ENCODE measurements at places on chromosomes 6 and 20. TPM values are rescaled to one million over a fixed set of nuclear protein-coding genes. Genes with fewer than 3 reads are reported as not detected.

Gene PREX1
- 2.2 TPM for polyA plus RNA-seq

Gene GPX5
- polyA plus RNA-seq: not detected

Gene SLC52A3
- 0.06 TPM for polyA plus RNA-seq

Gene PYGB
- 3.6 TPM for polyA plus RNA-seq

Gene PLN
- polyA plus RNA-seq: 0.22 TPM

Gene RHAG
- 0.07 TPM for polyA plus RNA-seq

DNA sequence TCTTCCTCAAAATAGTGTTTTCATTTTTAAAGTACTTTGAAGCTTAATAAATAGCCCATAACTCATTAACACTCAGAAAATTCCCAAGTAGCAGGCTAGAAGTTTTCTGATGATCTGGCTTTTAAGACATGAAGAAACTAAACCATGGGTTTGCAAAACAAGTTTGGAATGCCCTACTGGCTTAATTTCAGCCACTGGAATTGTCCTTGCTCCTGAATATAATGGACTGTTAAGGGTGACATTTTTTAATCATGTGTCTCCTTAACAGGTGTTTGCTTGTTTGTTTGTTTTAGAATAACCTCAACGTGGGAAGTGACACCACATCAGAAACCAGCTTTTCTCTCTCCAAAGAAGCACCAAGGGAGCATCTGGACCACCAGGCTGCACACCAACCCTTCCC is 49.1 kb downstream of the ISM1 start:
- no peak for DNase-seq

GRCh38 chr20:41055679-41056078 is 27.1 kb downstream of the TOP1 start:
- no peak for DNase-seq

DNA sequence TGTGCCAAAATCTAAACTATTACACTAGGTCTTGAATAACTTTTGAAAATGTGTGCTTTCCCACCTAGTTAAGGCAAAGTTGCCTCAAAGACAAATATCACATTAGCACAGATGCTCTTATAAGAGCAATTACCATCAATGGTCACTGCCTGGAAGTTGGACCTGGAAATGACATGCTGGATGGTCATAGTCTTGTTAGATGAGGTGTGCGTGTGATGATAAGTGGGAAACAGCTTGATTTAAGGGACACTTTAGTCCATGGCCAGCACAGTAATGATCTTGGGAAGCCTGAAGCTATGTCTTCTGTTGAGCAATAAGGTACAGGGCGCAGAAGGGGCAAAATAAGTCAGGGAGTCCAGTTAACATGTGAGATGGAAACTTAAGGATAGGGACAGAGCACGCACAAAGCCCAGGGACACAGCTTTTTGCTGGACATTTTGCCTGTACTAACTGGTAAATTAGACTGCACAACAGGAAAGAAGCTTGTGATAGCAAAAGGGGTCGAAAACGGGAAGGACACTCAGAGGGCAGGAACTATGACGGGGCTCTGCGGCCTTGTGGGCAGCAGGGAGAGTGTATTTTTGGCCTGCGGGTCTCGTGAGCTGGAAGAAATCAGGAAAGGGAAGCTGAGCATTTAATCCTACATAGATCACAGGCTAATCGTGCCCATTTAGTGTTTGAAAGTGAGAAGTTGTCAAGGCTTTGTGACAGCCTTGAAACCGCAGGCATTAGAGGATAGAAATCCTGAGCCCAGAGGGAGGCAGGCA is 66.7 kb upstream of the BMP2 start:
- no peak for DNase-seq

- peak; percentile 35 for DNase-seq
These were observed 34.1 kb upstream of the RPL7L1 start for GRCh38 chr6:42845327-42845694.

DNA sequence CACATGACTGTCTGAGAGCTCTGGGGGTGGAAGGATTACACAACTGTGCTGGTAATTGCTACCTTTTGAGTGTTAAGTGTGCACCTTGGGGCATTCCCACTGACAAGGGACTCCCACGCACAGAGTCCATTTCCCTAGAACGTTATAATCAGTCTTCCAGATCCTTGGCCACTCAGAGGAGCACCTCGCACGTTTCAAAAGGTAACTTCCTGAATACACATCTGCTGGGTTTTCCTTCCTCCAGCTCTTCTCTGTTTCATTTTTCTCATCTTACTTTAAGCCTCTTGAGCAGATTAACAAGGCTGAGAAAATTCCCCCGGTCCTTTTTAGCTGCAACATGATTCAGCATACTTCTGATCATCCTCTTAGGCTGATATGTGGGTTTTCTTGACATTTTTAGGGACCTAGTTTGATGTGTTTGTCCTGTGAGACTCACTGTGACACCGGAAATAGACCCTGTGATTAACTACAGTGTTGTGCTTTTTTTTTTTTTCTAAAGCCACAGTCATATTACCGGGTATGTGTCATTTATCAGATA is 98.4 kb upstream of the DUSP22 start:
- no peak for DNase-seq

DNA sequence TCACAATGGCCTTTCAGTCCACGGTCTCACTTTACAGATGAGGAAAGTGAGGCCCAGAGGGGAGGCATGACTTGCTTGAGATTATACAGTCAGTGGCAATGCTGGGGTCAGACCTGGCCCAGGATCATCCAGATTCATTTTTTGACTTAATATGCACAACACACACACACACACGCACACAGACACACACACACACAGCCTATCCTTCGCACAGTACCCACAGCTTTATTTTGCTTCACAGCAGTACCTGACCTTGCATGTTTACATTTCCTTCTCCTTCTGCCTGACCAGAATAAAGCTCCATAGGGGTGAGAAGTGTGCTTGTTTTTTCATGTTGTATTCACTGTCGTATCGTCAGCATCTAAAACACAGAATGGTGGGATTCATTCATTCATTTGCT is 79.8 kb downstream of the VEGFA start:
- DNase-seq: no peak

DNA sequence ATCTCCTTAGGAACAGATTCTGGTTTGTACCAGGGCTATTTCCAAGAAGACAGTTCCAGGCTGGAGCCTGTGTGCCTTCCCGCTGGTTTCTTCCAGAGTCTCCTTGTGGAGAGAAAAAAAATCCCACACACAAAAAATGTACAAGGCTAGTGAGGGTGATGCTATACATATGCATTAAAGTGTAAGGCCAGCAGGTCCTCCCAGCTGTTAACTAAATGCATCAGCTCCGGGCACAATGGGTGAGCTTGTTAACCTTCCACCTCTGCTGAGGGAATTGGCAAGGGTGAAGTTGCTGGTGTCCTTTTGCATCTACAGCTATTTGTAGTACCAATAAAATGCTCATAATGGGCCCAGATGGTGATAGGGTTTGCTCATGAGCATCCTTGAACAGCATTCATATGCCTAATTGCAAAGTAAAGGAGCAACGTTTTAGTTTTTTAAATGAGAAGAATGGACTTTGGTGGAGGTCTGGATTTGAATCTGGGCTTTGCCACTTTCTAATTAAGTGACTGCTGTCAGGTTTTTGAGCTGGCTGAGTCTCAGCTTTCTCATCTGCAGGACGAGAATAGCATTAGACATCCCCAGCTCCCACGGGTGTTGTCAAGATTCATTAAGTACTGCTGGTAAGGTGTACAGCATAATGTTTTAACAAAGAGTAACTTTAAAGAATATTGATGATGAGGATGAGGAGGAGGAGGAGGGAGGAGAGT is 361.8 kb downstream of the QKI start:
- DNase-seq: no peak

DNA sequence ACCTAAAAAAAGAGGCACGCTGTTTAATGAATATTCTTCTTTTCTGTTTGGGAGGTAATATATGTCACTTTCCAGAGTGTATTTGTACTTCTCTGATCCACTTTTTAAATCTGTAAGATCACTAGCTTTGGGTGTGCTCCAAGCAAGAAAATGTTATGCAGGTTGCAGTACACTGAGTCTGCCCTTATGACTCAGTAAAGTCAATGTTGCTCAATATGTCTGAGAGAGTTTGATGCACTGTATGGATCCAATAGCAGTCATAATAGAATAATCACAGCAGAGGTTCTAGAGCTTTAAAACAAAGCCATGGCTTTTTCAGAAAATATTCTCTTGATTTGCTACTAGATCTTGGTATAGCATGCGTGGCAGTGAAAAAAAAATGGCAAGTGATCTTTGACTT is 525.3 kb upstream of the HTR1E start:
- DNase-seq: no peak

DNA sequence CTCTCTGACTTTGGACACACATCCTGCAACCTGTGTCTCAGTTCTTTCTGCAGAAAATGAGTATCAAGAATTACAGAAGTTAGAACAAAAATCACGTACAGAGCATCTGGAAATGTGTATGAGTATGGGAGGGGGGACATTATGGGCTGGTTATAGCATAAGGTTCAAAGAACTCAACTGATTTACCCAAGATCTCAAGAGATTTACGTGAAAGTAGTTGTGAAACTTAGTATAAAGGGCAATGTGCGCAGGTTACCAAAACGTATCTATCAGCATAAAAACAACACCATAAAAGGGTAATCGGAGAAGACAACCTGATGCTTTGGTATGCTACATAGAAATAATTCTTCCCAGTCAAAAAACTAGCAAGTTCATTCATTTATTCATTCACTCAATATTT is 15.6 kb upstream of the DST start:
- no peak for DNase-seq

DNA sequence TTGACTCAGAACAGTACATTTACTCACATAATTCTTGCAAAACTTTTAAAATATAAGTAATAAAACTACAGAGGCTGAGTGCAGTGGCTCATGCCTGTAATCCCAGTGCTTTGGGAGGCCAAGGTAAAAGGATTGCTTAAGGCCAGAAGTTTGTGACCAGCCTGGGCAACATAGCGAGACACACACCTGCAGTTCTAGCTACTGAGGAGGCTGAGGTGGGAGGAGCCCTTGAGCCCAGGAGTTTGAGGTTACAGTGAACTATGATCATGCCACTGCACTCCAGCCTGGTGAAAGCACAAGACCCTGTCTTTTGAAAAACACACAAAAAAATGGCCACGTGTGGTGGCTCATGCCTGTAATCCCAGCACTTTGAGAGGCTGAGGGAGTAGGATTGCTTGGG is 21.8 kb upstream of the MYO6 start:
- DNase-seq: no peak

DNA sequence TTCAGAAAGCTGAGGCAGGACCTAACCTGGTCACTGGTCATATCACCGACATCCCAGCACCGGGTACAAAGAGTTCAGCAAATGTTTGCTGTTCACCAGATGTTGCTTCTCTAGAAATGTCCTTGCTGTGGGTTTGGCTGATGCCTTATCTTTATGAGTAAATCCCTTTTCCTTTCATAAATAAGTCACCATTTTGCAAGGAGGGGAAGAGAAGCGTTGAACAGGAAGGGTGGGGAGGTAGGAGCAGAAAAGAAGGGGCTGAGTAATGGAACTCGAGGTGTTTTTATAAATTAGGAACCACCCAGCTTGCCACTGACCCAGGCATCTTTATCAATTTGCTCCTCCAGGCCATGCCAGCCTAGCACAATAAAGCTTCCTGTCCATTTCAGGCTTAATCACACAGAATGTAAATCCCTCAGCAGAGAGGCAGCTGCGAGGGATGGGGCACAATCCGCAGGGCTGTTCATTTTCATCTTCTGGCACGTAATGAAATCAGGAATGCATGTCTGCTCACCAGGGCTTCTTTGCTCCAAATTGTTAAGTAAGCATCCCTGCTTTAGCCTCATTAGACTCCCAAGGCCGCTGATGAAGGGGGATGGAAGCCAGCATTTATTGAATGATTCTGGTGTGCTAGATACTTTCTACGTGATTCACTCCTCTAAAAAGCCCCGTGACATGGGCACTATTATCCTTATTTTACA is 371.9 kb upstream of the CHD6 start:
- DNase-seq: no peak

DNA sequence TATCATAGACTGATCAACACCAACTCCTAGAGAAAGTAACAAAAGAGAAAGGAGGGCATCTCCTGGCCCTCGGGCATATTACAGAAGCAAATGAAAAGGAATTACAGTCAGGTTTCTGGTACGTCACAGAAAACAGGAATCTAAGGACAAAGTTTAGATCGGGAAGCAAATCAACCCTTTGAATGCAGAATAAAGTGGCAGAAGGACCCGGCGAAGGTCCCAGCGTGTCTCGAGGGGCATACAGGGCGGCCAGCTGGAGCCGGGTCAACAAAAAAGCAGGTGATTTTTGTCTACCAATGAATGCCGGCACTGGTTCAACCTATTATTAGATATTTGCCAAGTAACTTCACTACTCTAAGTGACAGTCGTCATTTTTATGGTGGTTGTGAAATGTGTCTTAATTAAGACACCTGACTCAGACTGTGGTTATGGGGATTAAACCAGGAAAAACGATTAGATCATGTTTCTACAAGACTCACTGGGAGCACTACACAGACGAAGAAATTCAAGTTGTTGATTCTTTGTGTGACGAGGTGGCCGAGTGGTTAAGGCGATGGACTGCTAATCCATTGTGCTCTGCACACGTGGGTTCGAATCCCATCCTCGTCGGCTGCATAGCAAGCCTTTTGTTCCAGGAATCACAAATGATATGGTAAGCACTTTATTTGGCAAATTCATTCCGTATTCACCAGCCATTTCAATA is 12.4 kb upstream of the ZSCAN9 start:
- DNase-seq: peak; percentile 54

DNA sequence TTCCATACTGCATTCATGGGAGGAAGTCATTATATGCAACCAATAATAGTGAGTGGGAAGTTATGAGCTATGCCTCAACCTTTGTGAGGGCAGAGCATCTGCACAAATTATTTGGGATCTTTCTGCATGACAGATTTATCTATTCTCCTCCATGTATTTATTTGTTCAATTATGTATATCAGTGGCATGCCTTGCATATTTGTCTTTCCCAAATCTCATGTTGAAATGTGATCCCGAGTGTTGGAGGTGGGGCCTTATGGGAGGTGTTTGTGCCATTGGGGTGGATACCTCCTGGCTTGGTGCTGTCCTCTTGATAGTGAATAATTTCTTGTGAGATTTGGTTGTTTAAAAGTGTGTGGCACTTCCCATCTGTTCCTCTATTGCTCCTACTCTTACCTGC is 1246.0 kb upstream of the CITED2 start:
- no peak for DNase-seq

Data from liver (tissue), 10 donors.